Left lung (tissue), 14 donors: ENCODE measurements at places on chromosomes 2 and 18. TPM values are rescaled to one million over a fixed set of nuclear protein-coding genes. Genes with fewer than 3 reads are reported as not detected.

- DNase-seq = peak; percentile 53
These were observed at the start of gene NPAS2 for GRCh38 chr2:100819370-100820272. Gene NPAS2, plus strand, starts transcription at chr2:100820139. Its CDS starts 84,616 bp downstream, at chr2:100904755.

DNA sequence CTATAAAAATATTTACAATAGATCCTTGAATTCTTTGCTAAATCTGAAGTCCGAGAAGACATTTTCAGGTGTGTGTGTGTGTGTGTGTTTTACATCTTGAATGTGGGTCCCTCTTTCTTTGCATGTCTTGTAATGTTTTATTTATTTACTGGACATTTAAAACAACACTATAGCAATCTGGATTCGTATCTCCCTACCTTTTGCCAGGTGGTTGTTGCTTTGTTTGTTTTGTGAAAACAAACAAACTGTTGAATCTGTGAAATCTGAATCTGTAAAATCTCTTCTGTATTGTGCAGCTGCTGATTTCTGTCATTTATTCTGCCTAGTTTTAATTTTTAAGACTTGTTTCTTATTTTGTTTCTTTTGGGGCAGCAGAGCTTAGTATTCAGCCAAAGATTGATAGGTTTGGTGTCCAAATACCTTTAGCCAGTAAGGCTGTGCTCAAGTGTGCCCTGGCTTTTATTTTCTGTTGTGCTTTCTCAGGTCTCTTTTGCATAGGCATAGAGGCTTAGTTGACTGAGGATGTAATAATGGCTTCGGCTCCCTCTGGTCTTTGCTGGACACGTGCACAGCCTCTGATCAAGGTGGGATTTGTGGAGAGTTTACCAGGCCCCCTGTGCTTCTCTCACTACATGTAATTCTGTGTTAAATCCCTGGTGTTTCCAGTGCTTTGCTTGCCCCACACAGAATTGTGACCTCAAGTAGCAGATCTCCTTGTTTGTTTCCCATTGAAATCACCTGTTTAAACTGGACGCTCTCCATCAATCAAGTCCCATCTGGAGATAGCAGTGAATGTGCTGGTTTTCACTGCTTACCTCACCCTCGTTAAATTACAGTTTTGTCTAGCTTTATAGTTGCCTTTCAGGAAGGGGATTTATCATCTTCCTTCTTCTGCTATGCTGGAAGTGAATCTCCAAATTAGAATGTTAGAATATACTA, 71.1 kb downstream of the BIRC6 start:
- DNase-seq = no peak

DNA sequence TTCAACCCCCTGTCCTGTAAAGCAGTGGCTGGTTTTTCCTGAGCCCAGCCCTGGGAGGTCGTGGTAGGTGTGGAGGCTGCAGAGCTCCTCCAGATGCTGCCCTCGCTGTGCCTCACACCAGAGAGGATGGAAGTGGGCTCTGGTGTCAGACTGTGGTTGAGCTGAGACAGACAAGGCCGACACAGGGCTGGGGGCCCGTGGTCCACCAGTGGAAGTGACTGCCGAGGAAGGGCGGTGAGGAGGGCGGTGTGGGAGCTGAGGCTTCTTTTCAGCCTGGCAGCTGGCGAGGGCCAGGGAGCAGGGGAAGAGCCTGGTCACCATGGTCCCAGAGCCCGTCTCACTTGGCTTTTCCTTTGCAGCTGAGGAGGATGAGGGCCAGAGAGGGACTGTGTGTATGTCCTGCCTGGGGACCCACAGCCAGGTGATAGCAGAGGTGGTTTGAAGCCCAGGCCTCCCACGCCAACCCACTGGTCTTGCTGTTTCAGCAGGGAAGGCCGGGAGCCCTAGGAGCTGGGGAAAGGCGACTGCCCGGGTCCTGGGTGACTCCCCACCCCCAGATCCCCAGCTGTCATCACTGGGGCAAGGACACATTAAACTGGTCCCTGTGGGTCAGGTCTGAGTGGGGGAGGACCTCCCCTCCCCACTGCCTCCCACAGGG, 8.5 kb downstream of the SFTPB start:
- peak; percentile 86 for DNase-seq

DNA sequence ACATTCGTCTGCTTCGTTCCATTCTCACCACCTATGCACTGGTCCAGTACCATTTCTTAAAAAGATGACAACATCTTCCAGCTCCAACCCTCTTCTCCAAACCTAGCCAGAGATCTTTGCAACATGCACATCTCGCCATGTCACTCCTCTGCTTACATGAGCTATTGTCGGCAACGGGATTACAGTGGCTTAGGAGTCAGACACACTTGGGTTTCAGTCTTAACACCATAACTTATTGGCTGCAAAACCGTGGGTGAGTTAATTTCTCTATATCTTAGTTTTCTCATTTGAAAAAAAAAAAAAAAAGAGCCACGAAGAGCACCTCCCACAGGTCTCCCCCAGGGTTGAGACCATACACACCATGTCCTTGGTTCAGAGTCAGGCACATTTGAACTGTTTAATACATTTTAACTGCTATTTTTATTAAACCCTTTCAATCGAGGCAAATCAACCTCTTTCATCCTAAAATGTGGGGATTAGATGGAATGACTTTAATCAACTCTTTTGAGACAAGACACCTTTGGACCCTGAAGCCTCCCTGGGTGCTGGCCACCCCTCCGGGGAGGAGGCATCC, 889 bp downstream of the ANKRD29 start:
- no peak for DNase-seq

DNA sequence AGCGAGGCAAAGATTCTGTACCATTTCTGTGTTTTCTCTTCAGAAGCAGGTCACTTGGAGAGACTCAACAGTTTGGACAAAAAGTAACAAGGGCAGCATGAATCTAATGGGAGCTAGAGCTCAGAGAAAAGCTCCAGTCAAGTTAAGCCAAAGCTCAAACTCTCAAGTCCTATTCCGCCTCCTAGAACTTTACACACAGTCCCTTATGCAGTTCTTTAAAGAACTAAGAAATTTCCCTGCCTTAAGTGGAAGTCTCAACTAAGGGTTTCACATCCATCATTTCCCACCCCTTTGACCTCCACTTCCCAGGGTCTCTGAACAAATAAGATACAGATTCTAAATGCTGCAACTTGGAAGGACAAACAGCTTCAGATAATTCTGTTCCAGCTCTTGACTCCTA, 121.3 kb upstream of the RNU4ATAC start:
- no peak for DNase-seq

GRCh38 chr2:134198006-134198634, 55.8 kb upstream of the MGAT5 start:
- no peak for DNase-seq

DNA sequence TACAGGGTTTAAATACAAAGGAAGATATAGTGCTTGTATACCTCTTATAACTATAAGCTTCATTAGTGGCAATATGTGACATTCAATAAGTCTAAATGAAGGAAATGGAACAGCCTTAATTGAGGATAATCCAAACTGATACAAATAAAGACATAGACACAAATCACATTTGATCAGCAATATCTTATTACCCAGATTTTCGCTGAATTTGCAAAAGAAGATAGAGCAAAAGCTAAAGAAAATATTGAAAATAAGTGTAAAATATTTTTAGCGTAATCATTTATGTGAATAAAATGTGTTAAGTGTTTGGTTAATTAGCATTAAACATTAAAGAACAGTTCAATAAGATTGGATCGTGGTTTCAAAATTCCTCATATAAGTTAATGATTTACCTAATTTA, 51.2 kb downstream of the CCDC148 start:
- no peak for DNase-seq

- DNase-seq = no peak
These were observed 1281.6 kb upstream of the TMEFF2 start for GRCh38 chr2:193476171-193476800.

DNA sequence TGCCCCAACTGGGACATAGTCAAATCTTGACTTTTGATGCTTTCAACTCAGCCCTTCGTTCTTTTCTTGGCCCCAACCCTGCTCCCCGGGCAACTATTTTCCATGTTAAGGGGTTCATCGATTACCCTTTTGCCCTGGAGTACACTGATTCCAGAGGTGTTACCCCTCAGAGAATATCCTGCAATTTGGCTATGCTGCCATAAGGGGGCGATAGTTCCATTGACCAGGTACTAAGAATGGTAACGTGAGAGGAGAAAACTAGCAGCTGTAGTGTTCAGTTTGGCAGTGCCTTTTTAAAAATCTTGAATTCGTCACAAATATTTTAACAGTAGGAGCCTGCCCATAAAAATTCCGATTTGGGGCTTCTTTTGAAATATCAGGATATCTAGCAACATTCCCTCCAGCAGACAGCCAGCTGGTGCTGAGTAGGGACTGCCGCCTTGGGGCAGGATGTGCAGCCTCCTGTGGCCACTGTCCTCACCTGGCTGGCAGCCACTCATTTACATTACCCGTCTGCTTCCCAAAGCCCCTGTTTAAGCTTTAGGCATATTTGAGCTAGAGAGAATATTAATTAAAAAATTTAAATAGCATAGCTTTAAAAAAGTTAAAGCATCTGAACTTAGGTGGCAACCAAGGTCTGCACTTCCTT, 146.3 kb upstream of the SKOR2 start:
- DNase-seq = no peak

- no peak for DNase-seq
These were observed 35.7 kb downstream of the LYPD6 start for GRCh38 chr2:149365931-149366583.

DNA sequence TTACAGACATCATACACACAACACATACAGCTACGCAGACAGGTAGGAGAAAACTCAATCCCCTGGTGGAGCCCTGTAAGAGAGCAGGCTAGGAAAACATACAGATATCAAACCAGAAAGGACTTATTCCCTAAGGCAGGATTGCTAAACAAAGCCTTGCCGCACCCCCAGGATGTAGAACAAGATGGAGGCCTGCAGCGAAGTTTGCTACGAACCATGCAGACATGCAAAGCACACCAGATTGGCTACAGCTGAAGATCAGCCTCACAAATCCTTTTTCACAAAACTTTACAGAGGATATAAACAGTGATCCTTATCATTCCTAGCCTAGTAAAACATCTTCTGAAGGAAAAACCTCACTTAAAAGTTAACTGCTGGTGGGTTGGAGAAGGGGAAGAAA, 28.3 kb downstream of the C18orf54 start:
- DNase-seq = no peak

DNA sequence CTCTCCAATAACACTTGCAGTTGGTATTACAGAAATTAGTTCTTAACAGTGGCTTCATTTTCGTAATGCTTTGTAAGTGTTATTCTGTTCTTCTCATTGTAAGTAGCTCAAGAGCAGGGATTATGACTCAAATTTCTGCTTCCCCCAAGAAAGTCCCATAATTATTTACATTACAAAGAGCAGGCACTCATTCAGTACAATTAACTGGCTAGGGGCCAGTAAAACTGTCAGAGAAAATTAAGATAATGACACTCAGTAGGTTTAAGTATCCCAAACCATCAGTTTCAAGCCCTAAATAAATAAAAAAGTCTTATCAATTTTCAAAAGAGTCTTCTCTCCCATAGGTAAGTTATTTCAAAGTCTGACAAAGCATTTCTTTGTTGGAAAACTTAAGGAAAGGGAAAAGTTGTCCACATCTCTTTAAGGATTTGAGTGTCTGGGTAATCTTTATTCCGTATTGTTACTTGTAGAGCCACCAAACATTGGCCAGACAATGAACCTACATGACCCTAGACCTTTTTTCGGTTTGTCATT, 137.1 kb downstream of the ARHGAP28 start:
- no peak for DNase-seq

DNA sequence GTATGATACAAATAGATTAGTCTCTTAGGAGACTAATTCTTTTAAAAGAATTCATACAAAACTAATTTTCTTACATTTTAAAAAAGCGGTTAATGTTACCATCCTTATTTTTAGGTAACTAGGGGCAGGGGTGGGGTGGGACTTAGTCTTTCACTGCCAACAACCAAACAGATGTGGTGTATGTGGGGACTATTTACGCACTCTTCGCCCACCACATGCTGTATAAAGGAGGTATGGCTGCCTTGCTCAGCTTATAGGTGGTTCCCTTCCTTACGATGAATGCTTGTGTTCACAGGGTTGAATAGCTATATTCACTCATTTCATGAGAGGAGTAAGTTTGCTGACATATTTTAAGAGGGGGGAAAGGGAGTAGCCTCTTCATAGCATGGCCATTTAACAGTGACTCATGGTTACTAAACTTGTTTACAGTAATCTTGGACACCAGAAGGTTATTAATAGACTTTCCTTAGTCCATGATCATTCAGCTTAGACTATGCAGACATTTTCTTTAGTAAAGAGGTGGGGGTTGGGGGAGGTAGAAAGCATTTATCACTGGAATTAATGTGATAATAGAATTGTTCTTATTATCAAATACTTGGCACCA, 61.8 kb downstream of the CAB39 start:
- no peak for DNase-seq

GRCh38 chr18:50231621-50232020, 34.7 kb downstream of the CFAP53 start:
- DNase-seq = no peak

- DNase-seq = no peak
These were observed 64.6 kb downstream of the TRPM8 start for GRCh38 chr2:233981574-233982420.

GRCh38 chr2:237455764-237456163, 31.3 kb upstream of the MLPH start:
- no peak for DNase-seq

DNA sequence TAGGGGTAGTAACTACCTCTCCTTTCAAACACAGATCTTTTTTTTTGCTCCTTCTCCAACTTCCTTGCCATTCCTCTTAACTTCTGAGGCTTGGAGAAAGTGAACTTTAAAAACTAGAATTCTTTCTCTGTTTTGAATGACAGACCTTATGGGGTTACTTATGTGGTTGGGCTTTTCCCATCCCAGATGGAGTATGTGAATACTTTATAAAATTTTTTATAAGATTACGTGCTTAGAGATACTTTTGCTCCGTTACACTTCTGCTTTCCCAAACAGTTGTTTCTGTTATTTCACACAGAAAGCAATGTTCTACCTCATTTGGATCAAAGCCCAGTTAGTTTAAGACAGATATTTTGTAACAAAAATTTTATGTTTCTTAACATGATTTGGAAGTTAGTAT, 20.2 kb downstream of the GREB1L start:
- no peak for DNase-seq

GRCh38 chr18:46917108-46917802, at the start of the genes KATNAL2 and PIAS2:
Gene KATNAL2, plus strand, starts transcription at chr18:46917602. Its CDS starts 29,271 bp downstream, at chr18:46946873.
Gene PIAS2, minus strand, starts transcription at chr18:46917507. Its CDS starts 162 bp downstream, at chr18:46917345.
- peak; percentile 93 for DNase-seq

Gene SERPINB5
- not detected for polyA plus RNA-seq

Gene CCDC68
- polyA plus RNA-seq = 85.2 TPM

Gene UGT1A1
- 0.17 TPM for polyA plus RNA-seq

Gene HJURP
- 30.3 TPM for polyA plus RNA-seq

Gene C2orf92
- 26.7 TPM for polyA plus RNA-seq

Gene KIF5C
- 16.3 TPM for polyA plus RNA-seq

Gene ITGB6
- 8.3 TPM for polyA plus RNA-seq
